ENCODE measurements at places on chromosomes 16 and 17.
A peak's percentile ranks its signal among the peaks of the same experiment; 100 is the strongest.

DNA sequence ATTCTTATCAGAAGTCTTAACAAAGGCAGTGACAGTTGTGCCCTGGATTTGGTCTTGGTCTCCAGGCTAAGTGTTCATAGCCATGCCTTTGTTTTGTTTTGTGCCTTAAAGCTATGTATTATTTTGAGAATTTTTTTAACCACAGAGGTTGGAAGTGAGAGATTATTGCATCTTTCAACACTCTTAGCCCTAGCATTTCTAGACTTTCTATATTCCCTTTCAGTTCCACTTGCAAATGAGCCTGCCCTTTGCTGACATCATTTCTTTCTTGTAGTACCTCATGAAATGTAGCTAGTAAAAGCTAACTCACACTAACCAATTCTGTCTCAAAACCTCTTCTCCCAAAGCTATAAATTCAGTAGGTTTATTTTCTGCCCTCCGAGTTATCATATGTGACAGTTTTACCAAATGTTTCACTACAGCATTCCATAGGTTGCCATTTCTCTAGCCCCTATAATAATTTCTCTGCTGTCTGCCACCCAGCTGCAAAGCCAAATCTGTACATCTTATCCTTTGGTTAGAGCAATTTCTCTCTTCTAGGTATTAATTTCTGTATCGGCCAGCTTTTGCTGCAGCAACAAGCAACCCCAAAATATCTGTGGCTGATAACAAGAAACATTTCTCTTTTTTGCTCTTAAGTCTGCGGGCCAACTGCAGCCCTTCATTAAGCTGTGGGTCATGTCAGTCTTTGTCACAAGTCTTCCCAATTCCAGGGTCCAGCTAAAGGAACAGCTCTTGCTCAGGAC is 14.2 kb upstream of the CCL1 start:
- no peak for DNase-seq
- peak overlapping the region; percentile 33 for H3K4me3 ChIP-seq
- no peaks in the 10 kb centered on the region for H3K27me3 ChIP-seq
- H3K4me1 ChIP-seq, result peaks cover 49% of the 10 kb centered on the region

DNA sequence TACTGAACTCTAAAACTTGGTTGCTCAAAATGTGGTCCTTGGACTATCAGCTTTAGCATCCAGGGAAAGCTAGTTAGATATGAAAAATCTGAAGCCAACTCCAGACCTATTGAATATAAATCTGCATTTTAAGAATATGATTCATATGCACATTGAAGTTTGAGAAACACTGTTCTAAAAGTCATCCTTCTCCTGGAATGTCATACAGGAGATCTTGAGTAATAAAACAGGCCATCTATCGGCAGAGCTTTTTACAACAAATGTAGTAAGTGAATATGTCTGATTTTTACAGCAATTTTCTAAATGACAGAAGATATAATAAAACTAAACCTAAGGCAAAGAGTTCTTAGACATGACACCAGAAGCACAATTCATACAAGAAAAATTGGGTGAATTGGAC is 140.4 kb downstream of the PMP22 start:
- no peak for DNase-seq
- H3K27me3 ChIP-seq, result no peaks in the 10 kb centered on the region
- no peaks in the 10 kb centered on the region for H3K4me1 ChIP-seq
- no peak overlapping the region for H3K27ac ChIP-seq

GRCh38 chr17:55090079-55090492 is 121.5 kb downstream of the STXBP4 start:
- H3K4me1 ChIP-seq, result peaks cover 6% of the 10 kb centered on the region
- H3K27me3 ChIP-seq, result no peaks in the 10 kb centered on the region
- no peak overlapping the region for H3K4me3 ChIP-seq
- DNase-seq, result peak; percentile 0
- peak overlapping the region; percentile 47 for H3K27ac ChIP-seq

DNA sequence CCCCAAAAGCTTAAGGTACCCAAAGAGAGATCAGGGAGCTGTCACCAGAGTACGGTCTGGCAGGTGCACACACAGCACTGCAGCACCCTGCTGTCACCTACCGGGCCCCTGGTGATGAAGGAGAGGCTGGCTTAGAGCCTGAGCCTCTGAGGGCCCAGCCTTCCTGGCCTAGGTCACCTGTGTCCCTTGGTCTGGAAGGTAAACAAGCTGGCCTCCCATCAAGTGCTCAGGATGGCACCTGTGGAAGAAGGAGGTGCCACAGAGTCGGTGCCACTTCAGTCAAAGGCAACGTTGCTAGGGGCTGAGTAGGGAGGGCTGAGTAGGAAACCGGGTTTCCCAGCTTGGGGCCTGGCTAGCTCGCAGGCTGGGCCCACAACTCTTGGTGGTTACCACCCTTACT is 70.7 kb downstream of the COG7 start:
- H3K4me3 ChIP-seq, result no peak overlapping the region
- H3K27ac ChIP-seq, result no peak overlapping the region
- H3K4me1 ChIP-seq, result no peaks in the 10 kb centered on the region
- no peaks in the 10 kb centered on the region for H3K36me3 ChIP-seq
- DNase-seq, result no peak
- peaks cover 8% of the 10 kb centered on the region for H3K27me3 ChIP-seq

DNA sequence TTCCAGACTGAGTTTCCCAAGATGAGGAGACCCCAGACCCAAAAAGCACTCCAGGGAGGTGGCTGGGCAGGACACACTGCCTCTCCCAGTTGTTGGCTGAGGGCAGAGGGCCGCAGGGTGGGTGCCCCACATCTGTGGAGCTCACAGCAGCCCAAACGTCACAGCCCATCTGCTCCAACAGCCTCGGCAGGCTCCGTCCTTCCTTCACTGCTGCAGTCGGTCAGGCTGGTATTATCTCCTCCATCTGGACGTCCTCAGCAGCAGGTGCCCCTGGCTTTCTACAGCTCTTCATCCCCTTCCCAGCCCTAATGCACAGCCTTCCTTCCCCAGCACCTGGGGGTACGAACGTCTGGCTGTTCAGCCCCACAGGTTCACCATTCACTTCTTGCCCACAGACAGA is 55.2 kb downstream of the PRMT7 start:
- H3K36me3 ChIP-seq, result peaks cover 4% of the 10 kb centered on the region
- H3K27ac ChIP-seq, result no peak overlapping the region
- peaks cover 38% of the 10 kb centered on the region for H3K4me1 ChIP-seq
- peaks cover 8% of the 10 kb centered on the region for H3K27me3 ChIP-seq
- no peak overlapping the region for H3K4me3 ChIP-seq

GRCh38 chr16:69241926-69242325 is 55.0 kb downstream of the SNTB2 start:
- DNase-seq, result no peak
- no peaks in the 10 kb centered on the region for H3K4me1 ChIP-seq
- H3K36me3 ChIP-seq, result peaks cover 2% of the 10 kb centered on the region
- H3K27ac ChIP-seq, result no peak overlapping the region

- H3K27ac ChIP-seq, result no peak overlapping the region
- H3K4me3 ChIP-seq, result no peak overlapping the region
- DNase-seq, result no peak
- peaks cover 2% of the 10 kb centered on the region for H3K4me1 ChIP-seq
- no peaks in the 10 kb centered on the region for H3K36me3 ChIP-seq
These were observed 318.3 kb upstream of the TNRC6C start for GRCh38 chr17:77640252-77640651.

- H3K36me3 ChIP-seq, result peaks cover 34% of the 10 kb centered on the region
- no peaks in the 10 kb centered on the region for H3K27me3 ChIP-seq
- H3K4me1 ChIP-seq, result peaks cover 50% of the 10 kb centered on the region
- H3K27ac ChIP-seq, result peak overlapping the region; percentile 95
- DNase-seq, result peak; percentile 66
These were observed 13.8 kb downstream of the AANAT start for GRCh38 chr17:76481071-76481655.

Data from stimulated activated naive B cell treated with anti-CD40 and anti-IgM and Interleukin-4, amounts not matched to agents 10 μg/mL and 1 μg/mL and 100 μg/mL, for 72 hours (primary cell).